ENCODE measurements at places on chromosomes 3 and 15. TPM values are rescaled to one million over a fixed set of nuclear protein-coding genes. Genes with fewer than 3 reads are reported as not detected.

The FEZF2 gene
- total RNA-seq: not detected

The ITIH1 gene
- not detected for total RNA-seq

The TTLL13 gene
- not detected for total RNA-seq

DNA sequence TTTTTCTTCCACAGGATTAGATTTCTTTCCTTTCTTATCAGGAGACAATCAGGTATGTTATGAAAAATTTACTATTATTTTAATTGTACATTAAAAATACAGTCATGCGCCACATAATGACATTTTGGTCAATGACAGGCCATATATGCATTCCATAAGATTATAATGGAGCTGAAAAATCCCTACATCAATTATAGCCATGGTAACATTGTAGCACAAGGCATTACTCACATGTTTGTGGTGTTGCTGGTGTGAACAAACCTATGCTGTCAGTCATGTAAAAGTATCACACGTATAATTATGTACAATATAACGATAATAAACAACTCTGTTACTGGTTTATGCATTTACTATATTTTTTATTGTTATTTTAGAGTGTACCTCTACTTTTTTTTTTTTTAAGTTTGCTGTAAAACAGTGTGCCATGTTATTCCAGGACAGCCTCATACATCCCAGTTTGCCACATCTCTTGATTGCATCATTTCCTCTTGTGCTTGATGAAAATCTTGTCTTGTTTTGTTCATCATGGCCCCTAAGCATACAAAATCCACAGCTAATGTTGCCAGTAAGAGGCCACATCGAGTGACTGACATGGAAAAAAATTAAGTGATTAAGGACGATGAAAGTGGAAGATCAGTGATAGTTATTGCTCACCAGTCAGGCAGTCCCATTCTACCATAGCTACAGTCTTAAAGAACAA, 21.4 kb downstream of the CALML4 start:
- peak; percentile 7 for DNase-seq

The GOLGA8O gene
- total RNA-seq: not detected

The ALPK3 gene
- 0.03 TPM for total RNA-seq

DNA sequence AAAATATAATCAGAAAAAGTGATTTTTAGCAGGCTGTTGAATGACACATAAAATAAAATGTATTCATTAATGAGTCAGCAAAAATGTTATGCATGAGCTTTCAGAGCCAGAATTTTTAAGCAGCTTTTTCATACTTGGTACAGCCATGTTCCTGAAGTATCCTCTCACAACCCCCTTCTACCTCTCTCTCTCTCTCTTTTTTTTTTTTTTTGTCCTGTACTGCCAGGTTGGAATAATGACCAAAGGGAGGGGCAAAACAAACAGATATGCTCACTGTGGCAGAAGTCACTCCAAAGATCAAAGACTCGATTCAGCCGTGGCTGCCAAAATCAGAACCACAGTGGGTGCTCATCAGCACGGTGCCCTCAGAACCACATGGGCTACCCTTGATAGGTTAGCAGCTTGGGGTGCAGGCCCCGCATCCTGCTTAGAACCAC, 383.0 kb downstream of the ZBTB20 start:
- no peak for DNase-seq

DNA sequence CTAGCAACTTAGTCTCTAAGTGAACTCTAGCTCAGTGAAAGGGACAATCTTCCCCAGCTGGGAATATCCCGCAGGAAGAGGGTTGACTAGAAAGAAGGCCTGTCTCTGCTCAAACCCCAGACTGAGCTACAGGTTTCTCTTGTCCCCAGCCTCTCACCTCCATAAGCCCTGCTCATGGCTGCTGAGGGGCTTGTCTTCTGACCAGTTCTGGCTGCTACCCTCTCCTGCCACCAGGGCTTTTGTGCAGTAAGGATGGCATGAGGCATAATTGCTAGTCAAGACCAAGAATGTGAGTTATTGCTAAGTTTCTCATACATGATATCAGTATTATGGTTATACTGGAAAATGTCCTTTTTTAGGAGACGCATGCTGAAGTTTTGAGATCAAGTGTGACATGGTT, 21.3 kb downstream of the WDR53 start:
- no peak for DNase-seq

DNA sequence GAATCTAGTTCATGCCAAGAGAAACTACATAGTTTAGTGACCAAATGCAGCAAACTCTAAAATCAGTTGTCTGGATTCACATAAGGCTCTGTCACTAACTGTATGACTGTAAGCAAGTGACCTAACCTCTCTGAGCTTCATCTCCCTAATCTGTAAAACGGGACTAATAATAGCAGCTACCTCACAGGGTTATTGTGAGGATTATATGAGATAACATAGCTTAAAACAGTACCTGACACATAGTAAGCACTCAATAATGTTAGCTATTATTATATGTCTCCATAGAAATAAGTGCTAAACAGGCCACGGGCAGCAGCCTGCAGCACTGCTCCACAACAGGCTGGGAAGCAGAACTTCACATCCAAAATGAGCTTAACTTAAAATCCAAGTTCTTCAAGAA, 30.2 kb downstream of the NPTN start:
- DNase-seq: no peak

DNA sequence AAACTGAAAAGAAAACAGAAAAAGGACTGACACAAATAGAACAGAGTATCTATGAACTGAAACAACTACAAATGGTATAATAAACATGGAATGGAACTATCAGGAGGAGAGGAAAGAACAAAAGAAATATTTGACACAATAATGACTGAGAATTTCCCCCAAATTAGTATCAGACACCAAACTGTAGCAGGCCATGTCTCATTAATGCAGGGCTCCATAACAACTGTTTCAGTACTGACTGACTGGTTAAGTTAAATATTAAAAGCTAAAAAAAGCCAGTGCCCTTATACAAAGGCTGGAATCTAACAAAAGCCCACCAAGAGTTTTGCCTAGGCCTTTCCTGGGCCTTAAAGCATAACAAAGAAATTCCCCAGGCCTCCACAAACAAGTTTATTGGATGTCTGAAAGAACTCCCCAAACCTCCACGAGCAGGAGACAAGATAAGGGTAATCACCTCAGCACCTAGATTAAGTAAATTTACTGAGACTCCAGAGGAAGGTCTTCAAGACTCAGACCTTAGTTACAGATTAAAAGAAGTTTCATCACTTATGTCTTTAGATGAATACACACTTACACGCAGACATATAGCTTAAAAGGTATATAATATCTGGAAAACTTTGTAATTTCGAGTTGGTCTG, 45.7 kb downstream of the KPNA1 start:
- no peak for DNase-seq

The WWTR1 gene
- 116 TPM for total RNA-seq

The STRIT1 gene
- total RNA-seq: not detected

- no peak for DNase-seq
Measured at GRCh38 chr3:48026951-48027908, 11.0 kb upstream of the MAP4 start.

The POPDC2 gene
- 0.39 TPM for total RNA-seq

The ALG3 gene
- total RNA-seq: 146 TPM
